Ovary (tissue), 10 donors: ENCODE measurements at places on chromosomes 3 and 15.

DNA sequence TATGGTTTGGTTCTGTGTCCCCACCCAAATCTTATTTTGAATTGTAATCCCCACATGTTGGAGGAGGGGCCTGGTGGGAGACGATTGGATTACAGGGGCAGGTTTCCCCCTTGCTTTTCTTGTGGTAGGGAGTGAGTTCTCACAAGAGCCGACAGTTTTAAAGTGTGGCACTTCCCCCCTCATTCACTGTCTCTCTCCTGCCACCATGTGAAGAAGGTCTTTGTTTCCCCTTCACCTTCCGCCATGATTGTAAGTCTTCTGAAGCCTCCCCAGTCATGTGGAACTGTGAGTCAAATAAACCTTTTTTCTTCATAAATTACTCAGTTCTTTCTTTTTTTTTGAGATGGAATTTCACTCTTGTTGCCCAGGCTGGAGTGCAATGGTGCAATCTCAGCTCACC is 124.9 kb downstream of the IQCH start:
- no peak for DNase-seq

- no peak for DNase-seq
Observed at GRCh38 chr15:64566629-64567427, 106.5 kb downstream of the ZNF609 start.

DNA sequence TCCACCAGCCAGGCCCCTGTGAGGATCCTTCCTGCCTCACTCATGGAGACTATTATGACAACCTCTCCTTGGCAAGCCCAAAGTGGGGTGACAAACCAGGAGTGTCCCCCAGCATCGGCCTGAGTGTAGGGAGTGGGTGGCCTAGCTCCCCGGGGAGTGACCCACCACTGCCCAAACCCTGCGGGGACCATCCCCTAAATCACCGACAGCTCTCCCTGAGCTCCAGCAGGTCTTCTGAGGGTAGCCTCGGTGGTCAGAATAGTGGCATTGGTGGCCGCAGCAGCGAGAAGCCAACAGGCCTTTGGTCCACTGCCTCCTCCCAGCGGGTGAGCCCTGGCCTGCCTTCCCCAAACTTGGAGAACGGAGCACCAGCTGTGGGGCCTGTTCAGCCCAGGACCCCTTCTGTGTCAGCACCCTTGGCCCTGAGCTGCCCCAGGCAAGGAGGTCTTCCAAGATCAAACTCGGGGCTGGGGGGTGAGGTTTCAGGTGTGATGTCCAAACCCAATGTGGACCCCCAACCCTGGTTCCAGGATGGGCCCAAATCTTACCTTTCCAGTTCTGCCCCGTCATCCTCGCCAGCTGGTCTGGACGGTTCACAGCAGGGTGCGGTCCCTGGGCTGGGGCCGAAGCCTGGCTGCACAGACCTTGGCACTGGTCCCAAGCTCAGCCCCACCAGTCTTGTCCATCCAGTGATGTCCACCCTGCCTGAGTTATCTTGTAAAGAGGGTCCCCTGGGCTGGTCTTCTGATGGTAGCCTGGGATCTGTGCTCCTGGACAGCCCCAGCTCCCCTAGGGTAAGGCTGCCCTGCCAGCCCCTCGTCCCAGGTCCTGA is 1.0 kb downstream of the LIMD1 start:
- DNase-seq, result peak; percentile 35

DNA sequence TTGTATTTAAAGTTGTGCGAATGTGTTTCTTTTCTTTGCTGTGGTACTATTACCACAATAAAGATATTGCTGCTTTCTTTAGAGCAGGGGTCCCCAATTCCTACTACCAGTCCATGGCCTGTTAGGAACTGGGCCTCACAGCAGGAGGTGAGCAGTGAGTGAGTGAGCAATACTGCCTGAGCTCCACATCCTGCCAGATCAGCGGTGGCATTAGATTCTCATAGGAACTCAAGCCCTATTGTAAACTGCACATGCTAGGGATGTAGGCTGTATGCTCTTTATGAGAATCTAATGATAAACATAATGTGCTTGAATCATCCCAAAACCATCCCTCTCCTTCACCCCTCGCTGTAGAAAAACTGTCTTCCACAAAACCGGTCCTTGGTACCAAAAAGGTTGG is 41.6 kb downstream of the DMXL2 start:
- no peak for DNase-seq

DNA sequence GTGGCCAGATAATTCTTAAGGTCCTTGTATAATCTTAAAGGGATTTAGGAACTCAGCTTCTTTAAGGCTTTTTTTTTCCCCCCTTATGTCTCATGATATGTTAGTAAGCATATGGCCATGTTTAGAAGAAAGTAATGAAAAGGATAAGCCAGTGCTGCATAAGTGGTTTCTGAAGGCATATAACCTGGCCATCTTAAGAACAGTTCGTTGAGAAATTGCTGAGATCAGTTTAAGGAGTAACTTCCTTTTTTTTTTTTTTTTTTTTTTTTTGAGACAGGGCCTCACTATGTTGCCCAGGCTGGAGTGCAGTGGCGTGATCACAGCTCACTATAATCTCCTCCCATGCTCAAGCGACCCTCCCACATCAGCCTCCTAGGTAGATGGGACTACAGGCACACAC is 51.7 kb downstream of the UBE2E2 start:
- no peak for DNase-seq

- DNase-seq, result no peak
Observed at GRCh38 chr3:110928016-110928662, 143.5 kb upstream of the NECTIN3 start.

- DNase-seq, result no peak
Observed at GRCh38 chr3:4943549-4943948, 35.7 kb upstream of the BHLHE40 start.

DNA sequence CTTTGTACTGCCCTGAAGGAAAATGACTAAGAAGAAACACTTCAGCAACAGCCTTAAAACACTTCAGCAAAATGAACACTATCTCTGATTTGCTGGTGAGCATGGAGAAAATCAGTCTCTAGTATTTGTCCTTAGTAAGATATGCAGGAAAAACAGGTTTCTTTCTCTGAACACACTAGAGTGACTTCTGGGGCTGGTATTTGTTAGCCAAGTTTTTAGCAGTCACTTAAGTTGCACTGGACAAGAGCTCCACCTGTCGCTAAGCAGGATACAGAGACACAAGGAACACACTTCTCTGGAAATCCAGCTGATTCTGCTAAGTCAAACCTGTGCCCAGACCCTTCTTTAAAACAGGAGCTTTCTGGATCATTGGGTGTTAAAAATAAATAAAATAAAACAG is 65.3 kb downstream of the CHAC1 start:
- DNase-seq, result no peak

- no peak for DNase-seq
Observed at GRCh38 chr3:27138562-27138961, 230.6 kb downstream of the NEK10 start.

DNA sequence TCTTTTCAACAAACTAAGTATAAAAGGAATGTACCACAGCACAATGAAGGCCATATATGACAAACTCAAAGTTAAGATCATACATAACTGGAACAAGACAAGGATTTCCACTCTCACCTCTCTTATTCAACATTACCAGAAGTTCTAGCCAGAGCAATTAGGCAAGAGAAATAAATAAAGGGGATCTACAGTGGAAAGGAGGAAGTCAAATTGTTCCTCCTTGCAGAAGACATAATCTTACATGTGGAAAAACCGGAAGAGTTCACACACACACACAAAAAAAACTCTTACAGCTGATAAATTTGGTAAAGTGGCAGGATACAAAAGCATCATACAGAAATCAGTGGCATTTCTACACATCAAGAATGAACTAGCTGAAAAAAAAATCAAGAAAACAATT is 277.9 kb downstream of the MCTP2 start:
- DNase-seq, result no peak

DNA sequence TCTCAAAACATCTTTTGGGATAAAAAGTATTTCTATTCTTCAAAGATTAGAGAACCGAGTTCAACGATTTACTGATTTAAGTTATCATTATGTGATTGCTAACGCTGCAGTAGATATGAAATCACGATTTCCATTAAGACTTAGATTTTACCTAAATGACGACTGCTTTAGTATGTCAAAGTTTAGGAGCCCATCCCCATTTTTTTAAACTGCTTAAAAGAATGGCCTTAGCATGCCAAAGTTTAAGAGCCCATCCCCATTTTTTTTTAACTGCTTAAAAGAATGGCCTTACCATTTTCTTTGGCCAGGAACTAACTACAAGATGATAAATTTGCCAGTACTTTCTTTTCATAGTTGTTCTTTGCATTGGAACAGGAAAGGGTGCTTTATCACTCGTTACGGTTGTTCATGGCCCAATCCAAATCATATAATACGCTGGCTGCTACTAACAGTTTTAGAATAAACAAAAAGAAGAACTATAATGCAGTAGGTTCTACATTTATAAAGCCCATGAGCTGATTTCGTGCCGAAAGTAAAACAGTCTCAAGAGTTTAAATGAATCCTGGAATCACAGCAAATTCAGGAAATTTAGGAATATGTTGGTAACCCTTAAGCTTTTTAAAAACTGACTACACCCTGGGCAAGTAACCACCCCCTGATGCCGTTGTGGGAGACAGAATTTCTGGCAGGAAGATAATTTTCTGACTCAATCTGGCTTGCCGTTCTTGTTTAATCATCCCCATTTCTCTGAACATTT is 869 bp upstream of the TSC22D2 start:
- DNase-seq, result no peak

GRCh38 chr15:57911247-57911646 is 154.3 kb downstream of the ALDH1A2 start:
- no peak for DNase-seq

DNA sequence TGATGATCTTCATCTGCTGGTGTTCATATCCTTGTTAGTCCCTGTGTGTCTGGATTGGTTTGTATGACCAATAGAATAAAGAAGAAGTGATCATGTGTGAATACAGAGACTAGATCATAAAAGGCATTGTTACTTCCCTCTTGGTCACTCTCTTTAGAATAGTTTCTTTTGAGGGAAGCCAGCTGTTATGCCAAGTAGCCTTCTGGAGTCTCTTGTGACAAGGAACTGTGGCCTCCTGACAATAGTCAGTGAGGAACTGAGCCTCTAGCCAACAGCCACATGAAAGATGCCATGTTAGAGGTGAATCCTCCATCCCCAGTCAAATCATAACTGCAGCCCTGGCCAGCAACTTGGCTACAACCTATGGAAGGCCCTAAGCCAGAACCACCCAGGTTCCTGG is 63.0 kb upstream of the SMAD3 start:
- DNase-seq, result no peak

DNA sequence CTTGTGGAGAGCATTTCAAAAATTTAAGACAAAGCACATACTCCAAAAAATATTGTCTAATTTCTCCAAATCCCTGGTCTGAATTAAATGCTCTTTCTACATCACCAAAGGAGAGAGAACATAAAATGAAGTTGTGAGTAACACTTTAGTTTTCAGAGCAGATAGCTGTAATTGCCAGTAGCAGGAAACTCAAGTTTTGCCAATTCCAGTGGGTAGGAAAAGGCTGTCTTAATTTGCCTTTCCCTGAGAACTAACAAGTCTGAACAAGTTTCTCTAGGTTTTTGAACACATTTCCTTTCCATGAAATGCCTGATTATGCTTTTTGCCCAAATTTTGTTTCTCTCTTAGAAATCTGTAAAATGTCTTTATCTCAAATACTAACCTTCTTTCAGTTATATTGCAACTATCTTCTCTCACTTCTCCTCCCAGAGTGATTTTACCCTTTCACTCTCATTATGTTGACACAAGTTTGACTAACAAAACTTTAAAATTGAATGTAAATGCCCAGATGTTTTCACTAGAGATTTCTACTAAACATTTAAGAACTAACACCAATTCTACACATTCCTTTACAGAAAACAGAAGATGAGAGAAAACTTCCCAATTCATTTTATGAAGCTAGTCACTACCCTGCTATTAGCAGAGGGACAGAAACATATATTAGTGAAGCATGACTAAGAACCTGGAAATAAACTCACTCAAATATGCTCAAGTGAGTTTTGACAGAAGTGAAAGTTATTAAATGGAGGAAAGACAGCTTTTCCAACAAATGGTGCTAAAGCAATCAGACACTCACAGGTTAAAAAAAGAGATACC is 38.4 kb downstream of the RFX7 start:
- DNase-seq, result no peak
